ENCODE measurements at places on chromosomes 4 and X. TPM values are rescaled to one million over a fixed set of nuclear protein-coding genes. Genes with fewer than 3 reads are reported as not detected.

Gene PDCL2
- not detected for total RNA-seq

Gene HTN3
- total RNA-seq, result not detected

Gene ARAP2
- total RNA-seq, result 70.3 TPM

Gene VSIG1
- 8.3 TPM for total RNA-seq

Gene XG
- 0.43 TPM for total RNA-seq

Gene CSAG3
- total RNA-seq, result not detected

Data from activated naive CD8-positive, alpha-beta T cell treated with anti-CD3 and anti-CD28 coated beads, Interleukin-2, amount 10 ng/mL, durations not matched to agents 7 days and 5 days (primary cell).